ENCODE measurements at places on chromosomes 1 and 21. TPM values are rescaled to one million over a fixed set of nuclear protein-coding genes. Genes with fewer than 3 reads are reported as not detected.

IKBKE gene
- total RNA-seq = 30.0 TPM

GRCh38 chr1:32195972-32196823 lies 4.2 kb upstream of the CCDC28B start:
- no peaks in the 10 kb centered on the region for H3K27me3 ChIP-seq
- no peak overlapping the region for H3K4me3 ChIP-seq
- no peak for DNase-seq
- H3K27ac ChIP-seq = no peak overlapping the region
- H3K4me1 ChIP-seq = peaks cover 9% of the 10 kb centered on the region
- peaks cover 42% of the 10 kb centered on the region for H3K36me3 ChIP-seq

DNA sequence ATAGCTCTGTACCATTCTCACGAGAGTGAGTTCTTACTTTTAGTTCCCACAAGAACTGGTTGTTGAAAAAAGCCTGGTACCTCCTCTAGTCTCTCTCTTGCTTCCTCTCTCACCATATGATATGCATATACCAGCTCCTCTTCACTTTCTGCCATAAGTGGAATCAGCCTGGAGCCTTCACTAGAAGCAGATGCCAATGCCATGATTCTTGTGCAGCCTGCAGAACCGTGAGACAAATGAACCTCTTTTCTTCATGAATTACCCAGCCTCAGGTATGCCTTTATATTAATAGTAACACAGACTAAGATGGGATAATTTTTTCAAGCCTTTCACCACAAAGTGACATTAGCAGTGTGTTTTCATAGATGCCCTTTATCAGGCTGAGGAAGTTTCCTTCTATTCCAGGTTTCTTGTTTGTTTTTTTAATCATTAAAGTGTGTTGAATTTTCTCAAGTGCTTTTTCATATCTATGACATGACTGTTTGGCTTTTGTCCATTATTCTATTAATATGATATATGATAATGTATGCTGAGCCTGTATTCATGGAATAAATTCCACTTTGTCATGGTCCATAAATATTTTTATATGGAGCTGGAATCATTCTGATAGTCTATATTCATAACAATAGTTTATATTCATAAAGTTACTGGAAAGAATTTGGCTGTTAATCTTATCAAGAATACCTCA lies 40.7 kb upstream of the C1orf185 start:
- no peaks in the 10 kb centered on the region for H3K36me3 ChIP-seq
- no peak overlapping the region for H3K4me3 ChIP-seq
- no peaks in the 10 kb centered on the region for H3K4me1 ChIP-seq
- H3K27me3 ChIP-seq = no peaks in the 10 kb centered on the region
- DNase-seq = no peak
- no peak overlapping the region for H3K27ac ChIP-seq

GRCh38 chr1:89604414-89604735 lies 28.5 kb upstream of the LRRC8C start:
- no peak overlapping the region for H3K4me3 ChIP-seq

DNA sequence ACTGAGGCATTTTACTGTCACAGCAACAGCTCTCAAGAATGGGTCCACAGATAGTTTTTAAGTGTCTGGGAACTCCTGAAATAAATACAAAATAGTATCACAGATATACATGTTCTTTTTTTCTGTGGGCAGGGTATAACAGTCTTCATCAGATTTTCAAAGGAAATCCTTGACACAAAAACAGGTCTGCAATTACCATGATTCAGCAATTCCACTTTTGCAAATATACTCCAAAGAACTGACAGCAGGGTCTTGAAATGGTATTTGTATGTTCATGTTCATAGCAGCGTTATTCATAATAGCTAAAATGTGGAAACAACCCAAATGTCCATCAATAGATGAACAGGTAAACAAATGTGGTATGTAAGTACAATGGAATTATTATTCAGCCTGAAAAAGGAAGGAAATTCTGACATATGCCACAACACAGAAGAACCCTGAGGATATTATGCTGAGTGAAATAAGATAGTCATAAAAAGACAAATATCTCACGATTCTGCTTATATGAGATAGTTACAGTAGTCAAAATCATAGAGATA lies 85.0 kb downstream of the EPS15 start:
- no peak for DNase-seq
- peaks cover 25% of the 10 kb centered on the region for H3K36me3 ChIP-seq
- H3K27ac ChIP-seq = peak overlapping the region; percentile 42
- peaks cover 19% of the 10 kb centered on the region for H3K4me1 ChIP-seq
- no peaks in the 10 kb centered on the region for H3K27me3 ChIP-seq

CD52 gene
- 291 TPM for total RNA-seq

DNA sequence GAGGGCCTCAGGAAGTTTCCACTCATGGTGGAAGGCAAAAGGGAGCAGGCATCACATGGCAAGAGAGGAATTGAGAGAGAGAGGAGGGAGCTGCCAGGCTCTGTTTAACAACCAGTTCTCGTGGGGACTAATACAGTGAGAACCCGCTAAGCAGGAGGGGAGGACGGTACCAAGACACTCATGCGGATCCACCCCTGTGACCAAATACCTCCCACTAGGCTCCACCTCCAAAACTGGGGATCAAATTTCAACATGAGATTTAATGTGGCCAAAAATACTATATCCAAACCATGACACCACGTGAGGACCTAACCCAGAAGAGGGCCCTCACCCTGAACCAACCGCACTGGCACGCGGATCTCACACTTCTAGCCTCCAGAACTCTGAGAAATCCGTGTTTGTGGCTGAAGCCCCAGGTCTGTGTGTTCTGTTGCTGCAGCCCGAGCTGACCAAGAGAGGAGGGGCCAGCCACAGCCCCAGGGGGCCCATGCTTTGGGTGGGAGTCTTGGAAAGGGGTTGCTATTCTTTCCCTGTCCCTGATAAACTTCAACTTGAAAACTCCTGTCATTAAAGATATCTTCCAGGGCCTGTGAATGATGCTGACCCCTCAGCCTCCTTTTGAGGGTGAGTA lies 32.0 kb downstream of the TRIM67 start:
- no peak overlapping the region for H3K27ac ChIP-seq
- no peak overlapping the region for H3K4me3 ChIP-seq
- H3K4me1 ChIP-seq = no peaks in the 10 kb centered on the region
- H3K36me3 ChIP-seq = no peaks in the 10 kb centered on the region
- DNase-seq = no peak

CRNN gene
- total RNA-seq = not detected

- no peak overlapping the region for H3K4me3 ChIP-seq
- DNase-seq = no peak
- H3K27me3 ChIP-seq = no peaks in the 10 kb centered on the region
- H3K27ac ChIP-seq = no peak overlapping the region
These were observed 110.5 kb upstream of the SERBP1 start for GRCh38 chr1:67540733-67541125.

DNA sequence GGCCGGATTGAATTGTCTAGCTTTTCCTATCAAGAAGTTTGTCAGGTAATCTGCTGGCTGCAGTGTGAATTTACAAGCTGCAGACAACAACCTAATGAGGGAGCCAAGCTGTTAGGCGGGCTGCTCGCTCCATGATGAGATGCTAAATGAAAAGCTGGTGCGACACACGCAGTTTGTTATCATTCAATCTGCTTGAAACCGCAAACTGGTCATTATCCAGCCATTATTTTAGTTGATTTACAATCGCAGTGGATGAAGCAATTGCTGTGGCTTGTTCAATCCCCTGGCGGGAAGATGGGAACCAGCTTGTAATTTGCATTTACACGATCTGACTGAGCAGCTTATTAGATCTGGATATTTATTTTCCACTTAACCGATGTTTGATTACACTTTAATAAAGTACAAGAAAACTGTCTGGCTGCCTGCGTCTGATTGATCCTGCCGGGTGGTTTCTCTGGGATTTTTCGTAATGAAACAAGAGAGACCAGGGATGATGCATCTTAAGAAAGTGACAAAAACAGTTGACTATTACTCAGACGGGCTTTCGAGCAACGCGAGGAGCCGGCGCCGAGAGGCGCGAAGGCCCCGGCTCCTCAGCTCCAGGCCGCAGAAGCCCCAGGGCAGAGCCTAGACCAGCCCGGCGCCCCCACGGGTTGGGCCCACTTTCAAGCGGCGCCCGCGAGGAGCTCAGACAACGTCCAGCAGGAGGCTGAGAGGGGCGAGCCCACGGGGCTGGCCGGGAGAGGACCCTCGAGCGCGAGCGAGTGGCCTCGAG lies 118.0 kb upstream of the BARHL2 start:
- peaks cover 2% of the 10 kb centered on the region for H3K27me3 ChIP-seq
- no peaks in the 10 kb centered on the region for H3K36me3 ChIP-seq
- H3K4me3 ChIP-seq = no peak overlapping the region
- no peak for DNase-seq

- no peaks in the 10 kb centered on the region for H3K27me3 ChIP-seq
- no peak overlapping the region for H3K27ac ChIP-seq
- DNase-seq = no peak
These were observed 835 bp downstream of the CCDC30 start for GRCh38 chr1:42463921-42464320.

HTR6 gene
- total RNA-seq = 4.3 TPM

DNA sequence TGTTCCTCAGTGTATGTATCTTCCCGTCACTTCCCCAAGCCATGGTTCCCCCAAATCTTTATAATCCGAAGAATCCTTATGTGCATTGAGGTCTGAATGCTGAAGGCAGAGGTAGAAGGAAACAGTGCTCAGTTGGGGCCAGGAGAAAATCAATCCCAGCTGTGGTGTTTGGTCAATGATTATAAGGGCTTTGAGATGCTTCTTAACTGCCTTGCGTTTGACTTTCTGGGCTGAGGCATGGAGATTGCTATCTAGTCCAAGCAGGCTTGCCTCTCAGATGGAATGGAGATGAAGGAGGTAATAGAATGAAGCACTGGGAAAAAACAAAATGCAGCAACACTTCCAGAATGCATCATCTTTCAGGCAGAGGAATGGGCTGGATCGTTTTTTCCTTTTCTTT lies 3.6 kb upstream of the MAP1LC3C start:
- no peaks in the 10 kb centered on the region for H3K36me3 ChIP-seq
- H3K27me3 ChIP-seq = no peaks in the 10 kb centered on the region
- no peak for DNase-seq
- no peaks in the 10 kb centered on the region for H3K4me1 ChIP-seq
- no peak overlapping the region for H3K4me3 ChIP-seq
- H3K27ac ChIP-seq = no peak overlapping the region

- peaks cover 8% of the 10 kb centered on the region for H3K36me3 ChIP-seq
- H3K4me1 ChIP-seq = no peaks in the 10 kb centered on the region
- H3K27ac ChIP-seq = no peak overlapping the region
- no peak for DNase-seq
- H3K27me3 ChIP-seq = no peaks in the 10 kb centered on the region
These were observed 6.1 kb upstream of the CELSR2 start for GRCh38 chr1:109243221-109243620.

AGO3 gene
- total RNA-seq = 17.6 TPM

DNA sequence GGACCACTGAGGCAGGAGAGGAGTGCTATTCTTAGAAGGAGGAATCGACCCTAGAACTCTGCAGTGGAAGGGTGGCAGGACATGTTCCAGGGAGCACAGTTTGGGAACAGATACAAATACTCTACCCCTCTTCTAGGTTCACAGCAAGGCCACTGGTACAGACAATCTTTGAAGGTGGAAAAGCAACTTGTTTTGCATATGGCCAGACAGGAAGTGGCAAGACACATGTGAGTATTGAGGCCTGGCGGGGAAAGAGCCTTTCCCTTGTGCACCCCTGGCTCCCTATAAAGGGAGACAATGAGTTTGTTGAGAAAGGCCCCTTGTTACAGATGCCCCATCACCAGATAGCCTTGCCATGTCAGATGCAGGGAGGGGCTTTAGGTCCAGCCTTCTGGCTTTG lies 17.8 kb downstream of the KIF2C start:
- DNase-seq = no peak
- no peaks in the 10 kb centered on the region for H3K27me3 ChIP-seq
- peaks cover 14% of the 10 kb centered on the region for H3K4me1 ChIP-seq
- H3K4me3 ChIP-seq = no peak overlapping the region

DNA sequence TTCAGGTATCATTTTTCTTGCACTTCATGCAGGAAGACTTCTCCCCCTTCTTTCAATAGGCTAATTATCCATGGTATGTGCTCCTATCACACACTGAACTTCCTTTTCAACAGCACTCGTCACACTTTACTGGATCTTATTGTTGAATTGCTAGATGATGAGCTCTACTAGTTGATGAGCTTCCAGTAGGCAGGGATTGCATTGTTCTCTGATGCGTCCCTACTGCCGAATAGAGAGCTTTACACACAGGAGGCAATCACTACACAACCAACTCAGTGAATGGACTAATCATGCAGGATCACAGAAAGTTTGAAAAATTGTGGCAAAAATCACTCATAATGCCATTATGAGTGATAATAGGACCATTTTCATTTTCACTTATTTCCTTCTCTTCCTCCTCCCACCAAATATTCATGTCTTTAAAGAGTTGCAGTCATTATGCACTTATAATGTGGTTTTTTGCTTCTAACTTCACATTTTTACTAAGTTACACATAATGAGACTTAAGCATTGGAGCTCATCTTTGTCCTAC lies 128.1 kb upstream of the ZNF648 start:
- DNase-seq = no peak
- no peak overlapping the region for H3K27ac ChIP-seq
- H3K36me3 ChIP-seq = no peaks in the 10 kb centered on the region

DNA sequence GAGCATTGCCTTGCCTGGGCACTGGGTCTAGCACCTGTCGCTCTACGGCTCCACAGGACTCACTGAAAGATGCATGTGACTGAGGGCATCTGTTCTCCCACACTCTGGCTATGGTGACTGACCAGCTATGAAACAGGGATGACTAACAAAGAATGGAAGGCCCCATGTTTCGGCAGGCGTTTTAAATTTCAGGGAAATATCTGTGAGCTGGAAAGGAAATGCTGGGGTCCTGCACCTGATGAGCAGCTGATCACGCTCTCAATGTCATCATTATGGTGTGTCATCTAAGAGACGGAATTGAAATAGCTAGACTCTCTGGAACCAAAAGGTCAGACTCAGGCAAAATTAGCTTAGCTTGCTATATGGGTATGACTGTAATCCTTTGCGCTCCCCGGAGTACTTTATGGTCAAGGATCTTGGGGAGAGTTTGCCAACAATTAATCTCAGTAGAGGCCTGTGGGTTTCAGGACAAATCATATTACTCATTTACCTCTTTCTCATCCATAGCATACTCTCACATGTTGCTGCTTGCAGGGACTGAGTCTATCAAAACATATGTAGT lies 24.5 kb upstream of the PALMD start:
- no peak overlapping the region for H3K4me3 ChIP-seq
- H3K27me3 ChIP-seq = no peaks in the 10 kb centered on the region
- H3K27ac ChIP-seq = no peak overlapping the region
- H3K36me3 ChIP-seq = no peaks in the 10 kb centered on the region

GNG4 gene
- total RNA-seq = 0.11 TPM

Measured in GM12878 (cell line).